ENCODE measurements at places on chromosomes 11 and 22. TPM values are rescaled to one million over a fixed set of nuclear protein-coding genes. Genes with fewer than 3 reads are reported as not detected.
A peak's percentile ranks its signal among the peaks of the same experiment; 100 is the strongest.

DNA sequence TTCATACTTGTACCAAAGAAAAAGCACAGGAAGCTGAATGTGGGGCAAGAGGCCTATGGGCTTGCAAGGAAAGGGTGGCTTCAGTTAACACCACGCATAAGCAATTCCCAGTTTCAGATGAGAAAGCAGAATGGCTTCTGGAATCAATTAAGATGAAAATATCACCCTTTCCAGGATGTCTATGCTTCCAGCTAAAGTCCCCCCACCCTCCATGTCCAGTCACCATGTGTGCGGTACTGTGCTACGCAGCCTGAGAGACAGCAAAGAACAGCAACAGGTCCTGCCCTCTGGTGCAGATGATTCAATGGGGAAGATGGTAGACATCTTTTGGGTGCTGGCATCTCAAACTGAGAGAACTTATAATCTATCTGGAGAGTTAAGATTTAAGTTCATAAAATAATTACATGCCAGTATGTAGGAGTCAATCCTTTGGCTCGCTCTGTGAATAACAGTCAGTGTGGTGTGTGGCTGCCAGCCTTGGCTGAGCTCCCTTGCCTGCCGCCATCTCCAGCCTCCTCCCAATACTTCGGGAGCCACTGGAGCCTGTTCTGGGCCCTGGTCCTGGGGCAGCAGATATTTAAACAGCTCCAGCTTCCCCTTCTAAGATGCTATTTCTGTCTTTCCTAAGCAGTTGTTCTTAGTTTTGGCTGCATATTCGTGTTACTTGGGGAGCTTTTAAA, 44.5 kb downstream of the ME3 start:
- DNase-seq, result no peak

DNA sequence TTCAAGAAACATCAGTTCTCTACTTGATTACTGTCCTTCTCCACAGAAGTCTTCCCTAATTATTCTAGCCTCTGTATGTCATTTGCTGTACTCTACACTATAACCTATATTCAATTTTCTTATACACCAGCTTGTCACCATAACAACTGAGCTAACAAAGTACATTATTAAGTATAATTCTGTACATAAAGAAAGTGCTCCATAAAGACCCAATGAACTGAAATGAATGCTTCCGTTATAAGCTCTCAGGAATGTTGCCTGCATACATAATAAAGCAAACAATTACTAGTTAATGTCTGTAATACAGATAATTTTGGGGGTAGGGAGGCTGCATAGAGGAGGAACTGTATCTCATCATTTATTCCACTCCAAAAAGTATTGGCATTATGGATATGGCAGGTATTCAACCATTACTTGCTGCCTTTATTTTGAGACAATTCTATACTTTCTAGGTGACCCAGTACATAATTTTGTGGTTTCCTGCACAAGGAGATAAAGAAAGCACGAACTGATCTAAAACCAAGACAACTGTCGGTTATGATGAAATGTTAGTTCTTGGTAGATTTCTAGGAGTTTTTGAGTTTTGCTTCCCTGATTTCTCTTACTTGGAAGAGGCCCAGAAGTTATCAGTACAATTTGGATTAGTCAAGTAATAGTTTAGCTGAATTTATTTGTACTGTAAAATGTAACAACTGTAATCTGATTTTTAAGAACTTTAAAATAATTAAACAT, 202.5 kb downstream of the SBF2 start:
- no peak for DNase-seq

GRCh38 chr11:100681064-100681502, 6.0 kb upstream of the ARHGAP42 start:
- peak; percentile 66 for DNase-seq

- no peak for DNase-seq
Observed at GRCh38 chr11:46331282-46331984, 15.8 kb upstream of the DGKZ start.

The RABL2B gene
- 11.8 TPM for total RNA-seq

The TTLL8 gene
- not detected for total RNA-seq
